ENCODE measurements at places on chromosomes 6 and 20.

- DNase-seq = no peak
These were observed 152.9 kb downstream of the RNASET2 start for GRCh38 chr6:166803471-166803870.

DNA sequence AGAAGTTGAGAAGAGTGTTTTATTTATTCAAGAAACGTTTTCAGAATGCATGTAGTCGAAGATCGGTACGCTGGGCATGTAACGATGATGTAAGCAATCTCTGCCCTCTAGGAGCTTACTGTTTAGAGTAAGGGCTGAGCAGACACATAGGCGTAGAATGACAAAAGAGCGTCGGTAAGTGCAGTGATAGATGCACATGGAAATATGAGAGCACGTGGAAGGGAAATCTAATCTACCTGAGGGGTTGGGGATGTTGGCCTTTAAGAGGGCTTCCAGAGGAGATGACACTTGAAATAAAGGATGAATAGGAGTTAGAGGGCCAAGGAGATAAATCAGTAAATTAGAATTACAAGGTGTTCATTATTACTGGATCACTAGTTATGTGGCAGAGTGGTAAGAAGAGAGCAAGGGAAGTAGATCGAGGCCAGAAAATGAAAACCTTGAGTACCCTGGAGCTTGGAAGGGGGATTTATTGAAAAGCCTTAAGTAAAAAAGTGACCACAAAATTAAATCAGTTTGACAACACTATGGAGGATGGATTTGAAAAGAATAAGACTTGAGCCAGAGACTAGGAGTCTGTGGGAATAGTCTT lies 782 bp downstream of the TRMT11 start:
- no peak for DNase-seq

DNA sequence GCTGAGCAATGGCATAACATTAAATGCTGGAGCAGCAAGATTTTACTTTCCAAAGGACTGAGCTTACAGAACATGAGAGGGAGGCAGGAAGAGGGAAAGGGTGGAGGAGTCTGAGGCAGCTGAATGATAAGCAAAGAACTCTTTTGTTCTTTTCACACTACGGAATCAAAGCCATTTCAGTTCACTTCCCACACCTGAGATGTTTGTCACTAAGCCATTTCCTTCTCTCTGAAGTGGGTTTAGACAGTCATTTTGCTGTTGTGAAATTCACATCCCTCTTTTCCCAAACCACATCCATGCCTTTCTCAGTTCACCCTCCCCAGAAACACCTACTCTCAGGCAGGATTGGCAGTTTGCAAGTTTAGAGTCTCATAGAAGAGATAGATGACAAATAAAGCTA lies 267.9 kb downstream of the ADGRG6 start:
- DNase-seq = no peak

GRCh38 chr20:10861619-10862018 lies 187.8 kb upstream of the JAG1 start:
- no peak for DNase-seq

- no peak for DNase-seq
These were observed 14.1 kb downstream of the CDK5RAP1 start for GRCh38 chr20:33387177-33387576.

DNA sequence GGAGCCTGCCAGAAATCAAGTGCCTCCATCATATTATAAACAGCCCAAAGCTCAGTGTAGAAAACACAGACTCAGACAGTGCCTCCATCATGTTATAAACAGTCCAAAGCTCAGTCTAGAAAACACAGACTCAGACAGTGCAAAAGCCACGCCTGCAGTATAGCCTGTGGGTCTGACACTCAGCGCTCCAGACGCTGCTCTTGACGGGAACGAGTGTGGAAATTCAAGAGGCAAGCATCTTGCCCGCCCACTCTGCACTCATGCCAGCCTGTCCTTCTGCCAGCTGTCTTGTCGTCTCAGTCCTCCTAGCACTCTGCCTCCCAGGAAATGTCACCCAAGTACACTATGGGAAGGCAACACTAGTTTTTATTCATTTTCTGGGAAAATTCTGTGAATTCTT lies 274.2 kb upstream of the CDH4 start:
- no peak for DNase-seq

DNA sequence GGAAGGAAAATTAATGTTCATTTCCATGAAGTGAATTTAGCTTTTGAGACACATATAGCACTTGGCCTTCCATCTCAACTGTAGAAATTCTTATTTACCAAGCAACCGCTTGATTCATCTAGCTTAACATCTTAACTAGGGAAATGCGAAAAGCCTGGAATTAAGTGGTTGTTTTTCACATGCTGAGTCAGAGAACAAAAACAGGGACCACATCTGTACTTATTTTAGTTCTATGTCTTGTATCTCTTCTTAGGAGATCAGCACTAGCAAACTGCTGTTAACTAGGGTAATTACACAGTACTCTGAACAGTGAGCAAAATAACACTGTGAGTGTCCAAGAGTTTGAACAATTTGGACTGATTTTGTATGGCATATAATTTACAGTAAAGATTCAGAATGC lies 590.9 kb upstream of the NRSN1 start:
- DNase-seq = no peak

GRCh38 chr20:22776369-22776768 lies 192.0 kb upstream of the FOXA2 start:
- DNase-seq = no peak

GRCh38 chr6:159343709-159344108 lies 174.5 kb downstream of the FNDC1 start:
- DNase-seq = no peak

- DNase-seq = peak; percentile 25
These were observed at the start of gene PHACTR2 for GRCh38 chr6:143677891-143678791. Gene PHACTR2, plus strand, starts transcription at chr6:143677965. Its CDS starts 199 bp downstream, at chr6:143678164.

DNA sequence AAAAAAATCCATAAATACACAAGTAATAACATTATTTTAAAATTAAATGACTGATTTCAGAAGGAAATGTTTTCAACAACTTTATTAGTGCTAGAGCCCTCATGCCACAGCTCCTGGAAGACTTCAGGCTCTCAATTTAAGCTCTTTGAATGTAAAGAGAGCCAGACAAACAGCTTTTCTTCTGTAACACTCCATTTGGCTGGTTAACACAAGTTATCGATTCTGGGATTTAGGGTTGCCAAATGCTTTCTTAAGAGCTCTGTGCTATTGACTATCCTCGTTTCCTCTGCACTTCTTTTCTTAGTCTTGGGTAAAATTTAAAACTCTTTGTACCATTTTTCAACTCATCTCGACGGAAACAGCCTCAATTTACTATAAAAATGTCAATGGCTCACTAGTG lies 402.5 kb downstream of the PRKN start:
- no peak for DNase-seq

GRCh38 chr20:10843146-10843711 lies 169.4 kb upstream of the JAG1 start:
- DNase-seq = no peak

DNA sequence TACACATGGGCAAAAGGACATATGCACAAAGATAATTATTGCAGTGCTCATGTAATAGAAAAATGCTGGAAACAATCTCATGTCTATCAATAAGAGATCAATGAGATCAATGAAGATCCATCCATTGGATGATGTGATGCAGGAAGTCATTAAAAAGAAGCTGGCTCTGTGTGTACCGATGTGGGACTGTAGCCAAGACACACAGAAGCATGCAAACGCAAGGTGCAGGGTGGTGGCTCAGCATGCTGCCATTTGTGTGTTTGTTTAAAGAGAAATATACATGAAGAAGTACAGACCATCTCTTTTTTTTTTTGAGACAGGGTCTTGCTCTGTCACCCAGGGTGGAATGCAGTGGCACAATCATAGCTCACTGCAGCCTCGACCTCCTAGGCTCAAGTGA lies 33.1 kb upstream of the KCNB1 start:
- no peak for DNase-seq

GRCh38 chr20:9397928-9398327 lies 116.5 kb upstream of the LAMP5 start:
- no peak for DNase-seq

All from activated CD8-positive, alpha-beta memory T cell treated with anti-CD3 and anti-CD28 coated beads for 48 hours (primary cell).